ENCODE measurements at places on chromosomes 2 and 18. TPM values are rescaled to one million over a fixed set of nuclear protein-coding genes. Genes with fewer than 3 reads are reported as not detected.
A peak's percentile ranks its signal among the peaks of the same experiment; 100 is the strongest.

- no peak for DNase-seq
Measured at GRCh38 chr2:111118981-111119821, 1.5 kb upstream of the BCL2L11 start.

DNA sequence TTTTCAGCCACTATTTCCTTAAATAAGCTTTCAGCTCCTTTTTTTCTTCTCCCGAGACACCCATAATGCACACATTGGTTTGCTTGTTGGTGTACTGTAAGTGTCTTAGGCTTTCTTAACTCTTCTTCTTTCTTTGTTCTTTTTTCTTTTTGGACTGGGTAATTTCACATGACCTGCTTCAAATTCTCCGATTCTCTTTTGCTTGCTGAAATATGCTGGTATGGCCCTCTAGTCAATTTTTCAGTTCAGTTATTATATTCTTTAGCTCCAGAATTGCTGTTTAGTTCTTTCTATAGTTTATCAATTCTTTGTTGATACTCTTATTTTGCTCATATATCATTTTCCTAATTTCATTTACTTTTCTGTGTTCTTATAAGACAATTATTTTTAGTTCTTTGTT lies 15.3 kb downstream of the FASTKD2 start:
- DNase-seq = no peak

DNA sequence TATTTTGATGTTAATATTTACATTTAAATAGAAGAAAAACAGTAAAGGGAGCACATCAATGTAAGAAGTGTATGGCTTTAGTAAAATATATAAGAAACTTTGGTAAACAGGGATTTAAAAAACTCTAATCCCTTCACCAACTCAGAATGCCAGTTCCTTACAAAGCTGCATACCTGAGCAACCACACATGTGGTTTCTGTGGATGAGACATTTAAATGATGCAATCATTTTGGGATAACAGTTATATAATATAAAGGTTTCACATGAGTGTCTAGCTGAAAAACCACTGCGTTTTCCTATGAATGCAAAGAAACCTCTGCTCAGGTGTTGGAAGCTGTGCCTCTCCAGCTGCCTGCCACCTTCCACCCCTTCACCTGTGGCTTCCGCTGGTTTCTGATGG lies 209.1 kb upstream of the REV1 start:
- DNase-seq = no peak

DNA sequence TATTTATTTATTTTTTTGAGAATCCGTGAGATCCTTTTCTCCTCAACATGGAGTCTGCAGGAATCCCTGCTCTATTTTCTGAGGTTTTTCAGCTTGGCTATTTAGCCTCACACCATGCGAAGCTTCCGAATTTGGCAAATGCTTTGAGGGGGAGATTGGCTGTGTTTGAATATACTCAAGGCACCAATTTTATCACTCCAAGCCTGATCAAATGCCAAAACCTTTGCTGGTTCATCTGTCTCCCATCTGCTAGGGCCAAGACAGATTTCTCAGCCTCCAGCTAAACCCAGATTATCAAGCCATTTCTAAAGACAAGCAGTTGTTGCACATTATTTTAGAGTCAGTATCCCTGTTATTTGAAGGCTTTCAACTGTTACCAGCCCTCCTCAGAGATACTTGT lies 295.7 kb downstream of the XIRP2 start:
- DNase-seq = no peak

GRCh38 chr2:16005816-16006536 lies 65.6 kb downstream of the MYCN start:
- no peak for DNase-seq

GRCh38 chr2:178844269-178844668 lies 37.0 kb upstream of the TTN start:
- no peak for DNase-seq

- DNase-seq = no peak
Measured at GRCh38 chr2:7766088-7766722, 849.0 kb downstream of the RNF144A start.

DNA sequence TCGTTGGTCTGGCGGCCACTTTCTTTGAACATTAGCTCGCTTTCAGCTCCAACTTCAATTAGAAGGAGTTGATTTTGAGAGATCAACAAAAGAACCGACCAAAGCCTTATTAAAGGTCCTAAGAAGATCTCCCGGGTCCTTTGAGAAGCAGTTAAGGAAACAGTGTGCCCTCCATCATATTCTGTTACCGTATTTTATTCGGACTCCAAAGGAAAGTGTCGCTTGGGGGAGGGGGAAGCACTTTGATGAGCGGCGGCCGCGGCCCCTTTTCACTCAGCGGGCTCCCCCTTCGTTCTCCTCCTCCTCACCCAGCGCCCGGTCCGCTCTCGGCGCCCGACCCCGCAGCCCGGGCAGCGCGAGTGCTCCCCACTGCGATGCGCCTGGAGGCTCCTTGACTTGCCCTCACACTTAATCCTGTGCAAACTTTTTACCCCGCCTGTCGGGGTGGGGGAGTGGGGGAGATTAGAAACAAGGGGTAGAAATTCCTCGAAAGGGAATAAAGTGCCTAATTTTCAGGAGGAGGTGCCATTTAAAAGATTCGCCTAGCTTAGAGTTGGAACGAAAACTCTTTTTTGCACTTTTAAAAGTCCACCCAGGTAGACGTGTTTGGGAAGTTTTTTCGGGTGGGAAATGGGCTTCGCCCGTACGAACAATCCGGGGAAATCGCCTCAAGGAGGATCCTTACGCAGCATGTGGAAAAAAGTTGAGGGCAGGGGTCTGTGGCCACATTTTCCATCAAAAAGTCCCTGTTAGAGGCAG lies 1.2 kb upstream of the OTX1 start:
- no peak for DNase-seq

DNA sequence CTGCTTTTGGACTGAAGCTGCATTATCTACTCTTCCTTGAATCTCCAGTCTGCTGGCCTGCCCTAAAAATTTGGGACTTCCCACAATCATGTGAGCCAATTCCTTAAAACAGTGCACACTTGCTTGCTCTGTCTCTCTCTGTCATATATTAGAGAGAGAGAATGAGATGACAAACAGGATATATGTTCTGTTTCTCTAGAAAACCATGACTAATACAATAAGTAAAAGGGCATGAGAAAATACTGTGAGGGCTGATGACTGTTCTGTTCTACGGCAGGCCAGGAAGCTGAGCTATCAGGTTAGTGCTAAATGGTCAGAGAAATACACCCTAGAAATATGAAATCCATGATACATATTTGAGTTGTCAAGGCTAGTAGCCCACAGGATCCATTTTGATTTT lies 1896.8 kb upstream of the CELF4 start:
- no peak for DNase-seq

DNA sequence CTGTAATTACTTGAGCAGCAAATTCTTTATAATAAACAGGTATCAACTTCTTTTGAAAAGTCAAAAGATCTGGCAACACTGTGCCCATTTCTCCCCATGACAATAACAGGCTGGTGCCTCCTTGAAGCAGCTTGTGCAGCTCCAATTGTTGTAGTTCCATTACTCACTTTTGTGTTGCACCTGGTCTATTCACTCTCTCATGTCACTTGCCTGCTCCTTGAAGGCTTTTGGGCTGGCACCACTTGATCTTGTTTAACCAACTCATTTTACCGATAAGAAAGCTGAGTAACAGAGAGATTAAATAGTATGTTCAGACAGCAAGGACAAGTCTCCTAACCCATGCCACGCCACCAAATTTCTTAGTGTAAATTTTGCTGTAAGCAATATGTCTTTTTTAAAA lies 314.5 kb downstream of the OSR1 start:
- DNase-seq = no peak

DNA sequence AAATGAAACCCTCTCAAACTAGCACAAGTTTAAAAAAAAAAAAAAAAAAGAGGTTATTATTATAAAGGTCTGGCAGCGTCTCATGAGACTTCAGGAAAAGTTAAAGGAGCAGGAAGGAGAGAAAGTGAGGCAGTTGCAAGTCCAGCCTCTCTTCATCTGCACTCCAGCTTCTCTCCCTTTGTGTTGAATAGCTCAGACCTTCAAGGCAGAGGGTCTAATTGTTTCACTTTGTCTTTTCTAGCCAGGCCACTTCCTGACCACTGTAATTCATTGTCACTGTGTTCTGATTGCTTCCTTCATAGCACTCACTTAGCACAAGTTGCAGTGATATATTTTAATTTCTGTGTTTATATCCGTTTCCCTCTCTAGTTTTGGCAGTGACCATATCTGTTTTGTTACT lies 99.9 kb downstream of the SPATS2L start:
- no peak for DNase-seq

- no peak for DNase-seq
Measured at GRCh38 chr2:1341404-1342120, 71.7 kb upstream of the TPO start.

GRCh38 chr18:32891797-32892196 lies 119.0 kb upstream of the KLHL14 start:
- DNase-seq = no peak

DNA sequence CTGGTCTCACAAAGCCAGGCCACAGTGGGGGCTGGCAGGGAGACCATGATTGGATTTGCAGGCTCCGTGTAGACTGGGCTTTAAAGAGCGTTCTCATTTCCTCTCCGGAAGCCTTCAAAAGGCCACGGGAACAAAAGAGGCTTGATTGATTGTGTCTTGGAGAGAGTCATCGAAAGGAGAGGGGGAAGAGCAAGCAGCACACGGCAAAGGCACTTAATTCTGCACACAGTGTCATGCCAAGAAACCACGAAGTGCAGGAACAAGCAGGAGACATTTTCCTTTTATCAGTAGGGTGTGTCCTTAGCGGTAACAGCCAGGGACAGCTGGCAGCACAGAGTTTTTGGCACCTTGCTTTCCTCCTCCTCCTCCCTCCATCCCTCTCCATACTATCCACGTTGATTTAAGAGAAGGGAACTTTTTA lies 47.7 kb downstream of the GLI2 start:
- DNase-seq = peak; percentile 71

DNA sequence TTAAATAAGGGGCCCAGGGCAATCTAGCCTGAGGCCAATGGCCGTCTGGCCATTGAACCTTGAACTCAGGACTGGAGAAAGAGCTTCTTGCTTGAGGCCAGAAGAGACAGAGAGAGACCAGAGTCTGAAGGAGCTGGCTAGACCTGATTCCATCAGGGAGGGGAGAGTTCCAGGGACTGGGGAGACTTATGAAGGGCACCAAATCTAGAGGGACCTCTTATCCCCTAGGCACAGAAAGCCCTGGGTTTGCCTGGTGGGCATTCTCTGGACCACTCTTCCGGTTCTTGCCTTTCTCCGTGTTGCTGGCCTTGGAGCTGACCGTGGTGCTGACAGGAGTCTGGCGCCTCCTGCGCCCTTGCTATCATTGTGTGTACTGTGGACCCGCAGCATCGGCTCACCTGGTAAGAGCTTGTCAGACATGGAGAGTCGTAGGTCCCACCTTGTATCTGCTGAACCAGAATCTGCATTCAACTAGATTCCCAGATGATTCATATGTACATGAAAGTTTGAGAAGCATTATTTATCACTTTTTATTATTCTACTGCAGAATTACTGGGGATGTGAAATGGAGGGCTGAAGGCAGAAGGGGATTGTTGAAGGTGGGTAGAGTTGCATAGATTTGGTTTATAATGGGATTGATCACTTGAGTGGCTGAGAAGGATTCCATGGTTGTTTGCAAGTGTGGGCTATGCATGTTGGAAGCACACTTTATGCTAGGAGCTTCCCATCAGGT lies 4.3 kb upstream of the TRPM8 start:
- peak; percentile 17 for DNase-seq

DNA sequence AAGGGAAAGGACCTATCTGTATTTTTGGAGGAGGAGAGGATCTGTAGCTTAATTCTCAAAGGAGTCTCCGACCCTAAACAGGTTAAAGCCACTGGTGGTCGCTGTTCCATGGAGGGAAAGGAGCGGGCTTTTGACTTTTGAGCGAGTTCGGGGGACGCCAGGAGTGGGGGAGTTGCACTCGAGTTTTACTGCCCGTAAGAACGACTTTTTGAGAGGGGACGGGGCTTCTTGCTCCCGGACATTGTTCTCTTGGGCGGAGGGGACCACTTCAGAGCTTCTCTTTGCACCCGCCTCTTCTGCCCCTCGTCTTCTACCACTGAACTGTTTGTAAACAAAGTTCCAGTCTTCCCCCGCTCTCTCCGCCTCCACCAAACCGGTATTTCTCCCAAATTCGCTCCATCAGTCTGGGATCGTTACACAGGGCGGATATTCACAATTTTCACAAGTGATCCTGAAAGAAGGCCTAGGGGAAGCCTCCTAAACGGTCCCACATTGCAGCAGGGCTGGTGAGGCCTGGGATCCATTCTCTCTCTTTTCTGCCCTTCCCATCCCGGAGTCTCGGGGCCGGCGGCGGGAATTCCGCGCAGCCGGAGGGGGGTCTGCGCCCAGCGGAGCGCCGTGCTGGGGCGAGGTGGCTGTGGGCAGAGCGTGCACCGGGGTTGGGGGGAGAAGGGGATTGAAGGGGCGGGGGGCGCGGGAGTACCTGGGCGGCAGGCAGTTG lies 6.6 kb downstream of the DLX2 start:
- DNase-seq = peak; percentile 56

RAX gene
- not detected for total RNA-seq

REEP1 gene
- total RNA-seq = 0.78 TPM

RAMP1 gene
- total RNA-seq = 1.7 TPM

C2orf66 gene
- 0.05 TPM for total RNA-seq

MC4R gene
- not detected for total RNA-seq

RTP5 gene
- total RNA-seq = not detected

KLHL29 gene
- 1.1 TPM for total RNA-seq
